ENCODE measurements at places on chromosomes 4 and X. TPM values are rescaled to one million over a fixed set of nuclear protein-coding genes. Genes with fewer than 3 reads are reported as not detected.

DNA sequence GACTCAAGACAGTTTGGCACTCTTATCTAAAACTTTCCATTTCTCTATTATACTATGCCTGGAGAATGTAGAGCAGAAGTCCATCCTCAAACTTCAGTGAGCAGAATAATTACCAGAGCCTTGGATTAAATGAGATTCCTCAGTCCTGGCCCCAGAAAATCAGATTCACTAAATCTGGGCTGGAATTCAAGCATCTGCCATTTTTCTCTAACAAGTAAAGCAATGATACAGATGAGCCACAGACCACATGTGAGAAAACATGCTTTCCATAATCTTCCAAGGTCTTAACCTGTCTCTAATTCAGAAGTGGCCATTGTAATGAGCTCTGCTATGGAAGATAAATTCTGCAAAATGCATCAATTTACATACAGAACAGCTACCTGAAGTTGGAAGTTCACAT, 25.4 kb downstream of the SOWAHB start:
- no peaks in the 10 kb centered on the region for H3K36me3 ChIP-seq
- no peaks in the 10 kb centered on the region for H3K4me1 ChIP-seq
- no peak overlapping the region for H3K4me3 ChIP-seq
- DNase-seq = no peak
- no peaks in the 10 kb centered on the region for H3K27me3 ChIP-seq

DNA sequence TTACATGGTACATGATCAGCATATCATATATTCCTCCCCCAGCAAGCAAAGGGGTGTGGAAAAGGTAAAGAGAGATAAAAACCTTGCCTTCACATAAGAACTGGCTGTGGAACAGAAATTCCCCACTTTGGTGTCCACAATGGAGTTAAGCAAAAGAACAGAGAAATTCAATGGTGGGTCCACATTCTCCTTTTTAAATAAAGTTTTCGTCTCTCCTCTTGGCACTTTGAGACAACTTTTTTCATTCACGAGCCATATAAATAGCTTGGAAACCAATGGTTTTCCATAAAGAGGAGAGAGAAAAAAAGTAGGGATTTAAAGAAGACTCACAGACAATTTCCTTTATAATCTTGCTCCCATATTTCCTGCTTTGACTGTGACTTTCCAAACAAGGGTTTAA, 148.1 kb downstream of the TSPAN5 start:
- H3K4me3 ChIP-seq = no peak overlapping the region
- no peaks in the 10 kb centered on the region for H3K4me1 ChIP-seq
- H3K36me3 ChIP-seq = no peaks in the 10 kb centered on the region

GRCh38 chr4:150173982-150174398, 95.7 kb downstream of the DCLK2 start:
- no peak overlapping the region for H3K4me3 ChIP-seq
- H3K27me3 ChIP-seq = no peaks in the 10 kb centered on the region
- no peaks in the 10 kb centered on the region for H3K4me1 ChIP-seq
- DNase-seq = no peak

DNA sequence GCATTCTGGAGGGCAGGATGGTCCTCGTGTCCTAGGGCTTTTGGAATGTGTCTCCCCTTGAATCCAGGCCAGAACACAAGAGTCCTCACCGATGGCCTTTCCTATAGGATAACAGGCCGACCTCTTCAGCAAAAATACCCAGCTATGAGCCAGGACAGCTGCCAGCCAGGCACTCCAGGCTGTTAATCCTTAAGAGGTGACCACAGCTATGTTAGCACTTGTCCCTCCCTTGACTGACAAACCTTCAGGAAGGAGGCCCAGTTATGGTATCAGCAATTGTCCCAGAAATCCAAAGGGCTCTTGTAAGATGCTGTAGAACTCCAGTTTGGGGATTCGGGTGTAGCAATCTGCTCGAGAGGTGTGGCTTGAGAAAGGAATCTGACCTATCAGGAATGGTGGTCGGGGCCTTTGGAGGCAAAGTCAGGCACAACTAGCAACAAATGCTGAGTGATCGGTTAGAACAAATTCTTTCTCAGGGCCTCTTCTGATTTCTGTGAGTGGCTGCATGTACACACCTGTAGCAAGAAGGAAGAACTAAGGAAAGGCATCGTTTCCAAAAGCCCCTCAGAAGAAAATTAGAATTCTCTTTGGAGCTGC, 54.6 kb downstream of the PTCHD1 start:
- no peak for DNase-seq
- no peaks in the 10 kb centered on the region for H3K4me1 ChIP-seq
- H3K27me3 ChIP-seq = no peaks in the 10 kb centered on the region
- H3K4me3 ChIP-seq = no peak overlapping the region
- H3K27ac ChIP-seq = no peak overlapping the region
- H3K36me3 ChIP-seq = no peaks in the 10 kb centered on the region

DNA sequence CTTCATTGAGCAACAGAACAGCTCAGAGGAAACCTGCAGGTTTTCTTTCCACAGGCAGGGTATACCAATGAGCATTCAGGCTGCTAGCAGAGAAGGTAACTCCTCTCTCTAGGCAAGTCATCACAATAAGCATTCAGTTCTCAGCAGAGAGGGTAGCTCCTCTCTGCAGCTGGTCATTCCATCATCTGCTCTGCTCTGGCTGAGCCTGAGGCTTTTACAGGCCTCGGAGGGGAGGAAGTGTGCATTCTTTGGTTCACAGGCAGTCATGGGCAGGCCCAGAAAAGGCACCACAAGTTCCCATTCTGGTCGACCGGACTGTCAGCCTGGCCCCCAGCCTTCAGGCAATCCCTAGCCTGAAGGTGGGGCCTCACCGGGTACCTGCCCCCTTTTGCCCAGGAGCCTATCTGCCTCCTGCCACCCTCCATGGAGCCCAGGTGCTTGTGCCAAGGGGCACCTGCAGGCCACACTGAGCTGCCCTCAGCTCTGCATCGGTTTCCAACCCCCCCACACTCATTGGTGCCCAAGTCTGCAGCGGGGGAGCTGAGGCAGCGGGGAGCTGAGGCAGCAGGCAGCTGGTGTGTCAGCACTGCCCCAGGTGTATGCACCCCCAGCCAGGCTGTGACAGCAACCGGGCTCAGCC, 83.1 kb downstream of the PRDM5 start:
- no peak overlapping the region for H3K27ac ChIP-seq
- no peaks in the 10 kb centered on the region for H3K4me1 ChIP-seq
- H3K27me3 ChIP-seq = no peaks in the 10 kb centered on the region
- no peak overlapping the region for H3K4me3 ChIP-seq
- no peak for DNase-seq

DNA sequence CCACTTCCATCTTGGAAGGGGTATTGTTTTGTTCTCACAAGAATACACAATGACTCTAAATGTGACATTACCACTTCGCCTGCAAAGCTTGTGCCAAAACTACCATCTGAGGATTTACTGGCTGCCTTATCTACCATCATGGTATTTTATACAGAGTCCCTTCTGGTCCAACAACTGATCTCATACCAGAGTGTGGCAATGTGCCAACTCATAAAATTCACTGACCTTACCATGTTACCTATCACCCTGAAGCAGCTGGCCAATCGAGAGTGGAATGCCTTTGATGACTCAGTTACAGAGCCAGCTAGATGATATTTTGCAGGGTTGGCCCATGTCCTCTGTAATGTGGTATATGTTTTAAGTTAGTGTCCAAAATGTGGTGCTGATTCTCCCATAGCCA, 3.8 kb upstream of the SERPINA7 start:
- peaks cover 13% of the 10 kb centered on the region for H3K4me1 ChIP-seq
- H3K36me3 ChIP-seq = no peaks in the 10 kb centered on the region
- no peak for DNase-seq
- no peaks in the 10 kb centered on the region for H3K27me3 ChIP-seq

DNA sequence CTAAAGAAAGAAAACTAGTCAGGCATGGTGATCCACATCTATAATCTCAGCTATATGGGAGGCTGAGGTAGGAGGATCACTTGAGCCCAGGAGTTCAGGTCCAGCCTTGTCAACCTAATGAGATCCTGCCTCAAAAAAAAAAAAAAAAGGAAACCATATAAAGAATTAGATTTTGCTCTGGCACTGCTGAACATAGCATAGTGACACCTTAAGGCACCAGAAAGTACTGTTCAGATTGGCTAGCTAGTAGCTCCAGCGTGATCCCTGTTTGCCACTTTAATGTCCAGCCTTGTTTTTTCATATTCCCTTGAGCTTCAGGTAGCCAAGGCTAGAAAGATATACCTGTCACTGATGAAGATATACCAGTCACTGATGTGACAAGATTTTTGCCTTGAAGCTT, 34.1 kb downstream of the EXOC1 start:
- H3K4me1 ChIP-seq = no peaks in the 10 kb centered on the region
- H3K27ac ChIP-seq = no peak overlapping the region
- H3K36me3 ChIP-seq = peaks cover 4% of the 10 kb centered on the region
- no peak for DNase-seq
- H3K4me3 ChIP-seq = no peak overlapping the region

GRCh38 chr4:2623442-2623841, 87.0 kb downstream of the FAM193A start:
- no peak overlapping the region for H3K4me3 ChIP-seq
- peaks cover 20% of the 10 kb centered on the region for H3K36me3 ChIP-seq
- no peak overlapping the region for H3K27ac ChIP-seq
- no peaks in the 10 kb centered on the region for H3K27me3 ChIP-seq

GRCh38 chr4:48706736-48707135, 73.3 kb downstream of the FRYL start:
- no peaks in the 10 kb centered on the region for H3K27me3 ChIP-seq
- no peak overlapping the region for H3K27ac ChIP-seq
- H3K4me1 ChIP-seq = no peaks in the 10 kb centered on the region
- no peak for DNase-seq
- H3K4me3 ChIP-seq = no peak overlapping the region

DNA sequence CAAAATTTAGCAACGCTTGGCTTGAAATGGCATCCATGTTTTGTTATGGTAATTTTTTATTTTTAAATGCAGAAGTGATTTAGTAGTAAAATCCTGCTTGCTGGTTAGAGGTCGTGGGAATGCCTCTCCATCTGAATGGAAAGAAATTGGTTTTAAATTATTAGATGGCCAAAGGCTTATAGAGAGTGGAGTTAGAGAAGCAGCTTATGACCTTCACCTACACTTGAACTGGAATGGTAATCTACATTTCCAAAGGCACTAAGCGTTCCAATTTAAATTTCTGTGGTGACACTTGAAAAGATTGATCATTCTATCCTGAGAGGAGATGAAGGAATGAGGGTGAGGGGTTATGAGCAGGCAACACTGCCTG, 280.7 kb downstream of the RAPGEF2 start:
- H3K36me3 ChIP-seq = no peaks in the 10 kb centered on the region
- no peaks in the 10 kb centered on the region for H3K27me3 ChIP-seq
- no peaks in the 10 kb centered on the region for H3K4me1 ChIP-seq
- no peak for DNase-seq

DNA sequence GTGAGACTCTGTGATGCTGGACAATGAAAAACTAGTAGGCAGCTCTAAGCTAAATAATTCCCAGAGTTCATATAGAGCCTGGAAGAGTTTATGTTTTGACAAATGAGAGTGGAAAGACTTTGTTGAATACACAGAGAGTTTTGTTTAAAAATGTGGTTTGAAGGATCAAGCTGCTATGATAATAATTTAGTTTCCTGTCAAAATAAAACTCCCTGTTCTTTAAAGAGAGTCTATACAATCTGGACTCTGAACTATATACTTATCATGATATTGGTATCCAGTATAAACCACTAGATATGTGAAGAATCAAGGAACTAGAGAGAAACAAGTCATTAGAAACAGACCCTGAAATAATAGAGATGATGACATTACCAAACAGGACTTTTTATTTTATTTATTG, 158.6 kb downstream of the C4orf33 start:
- no peaks in the 10 kb centered on the region for H3K4me1 ChIP-seq
- no peaks in the 10 kb centered on the region for H3K36me3 ChIP-seq
- no peaks in the 10 kb centered on the region for H3K27me3 ChIP-seq
- H3K27ac ChIP-seq = no peak overlapping the region
- H3K4me3 ChIP-seq = no peak overlapping the region

- peaks cover 21% of the 10 kb centered on the region for H3K4me1 ChIP-seq
- H3K36me3 ChIP-seq = no peaks in the 10 kb centered on the region
- no peak for DNase-seq
- H3K4me3 ChIP-seq = no peak overlapping the region
- H3K27ac ChIP-seq = no peak overlapping the region
Observed at GRCh38 chr4:139908636-139909437, 243.2 kb downstream of the MGST2 start.

DNA sequence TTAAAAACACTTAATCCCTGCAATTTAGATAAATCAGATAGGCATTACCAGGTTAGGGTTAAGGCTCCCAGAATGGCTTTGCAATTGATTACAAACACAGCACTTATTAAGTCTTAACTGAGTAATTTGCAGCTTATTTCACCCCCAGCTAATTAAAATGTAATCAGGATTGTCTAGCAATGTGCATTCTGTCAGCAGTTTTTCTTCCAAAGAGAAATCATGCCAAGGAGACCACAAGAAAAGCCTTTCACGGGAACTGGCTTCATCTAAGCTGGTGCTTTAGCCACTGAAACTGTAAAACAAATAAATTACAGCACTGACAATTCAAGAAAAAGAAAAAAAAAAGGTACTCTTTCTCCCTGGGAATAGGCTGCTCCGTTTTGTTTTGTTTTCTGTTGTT, 2.1 kb downstream of the ANOS1 start:
- no peak for DNase-seq
- no peak overlapping the region for H3K4me3 ChIP-seq
- peaks cover 21% of the 10 kb centered on the region for H3K4me1 ChIP-seq

DNA sequence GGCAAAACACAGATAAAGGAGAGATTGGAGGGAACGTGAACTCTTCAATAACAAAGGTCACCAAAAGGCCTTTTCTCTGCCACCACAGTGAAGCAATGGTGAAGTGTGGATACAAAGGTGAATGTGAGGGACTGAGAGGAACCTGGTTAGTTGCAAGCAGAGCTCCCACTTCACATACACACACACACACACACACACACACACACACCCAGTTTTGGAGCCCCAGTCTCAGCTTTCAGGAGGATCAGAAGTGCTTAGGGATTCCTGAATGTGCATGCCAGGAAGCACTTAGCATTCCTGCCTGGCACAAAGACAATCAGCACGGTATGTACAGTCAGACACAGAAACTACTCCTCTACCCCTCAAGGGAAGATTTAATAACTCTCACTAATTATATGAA, 71.5 kb downstream of the ARHGEF9 start:
- H3K4me1 ChIP-seq = peaks cover 12% of the 10 kb centered on the region
- no peak overlapping the region for H3K4me3 ChIP-seq
- no peaks in the 10 kb centered on the region for H3K27me3 ChIP-seq
- no peak for DNase-seq
- no peaks in the 10 kb centered on the region for H3K36me3 ChIP-seq

- H3K27me3 ChIP-seq = no peaks in the 10 kb centered on the region
- H3K36me3 ChIP-seq = no peaks in the 10 kb centered on the region
- peaks cover 7% of the 10 kb centered on the region for H3K4me1 ChIP-seq
Observed at GRCh38 chr4:78625073-78625472, 73.5 kb downstream of the ANXA3 start.

- H3K4me1 ChIP-seq = peaks cover 26% of the 10 kb centered on the region
- no peaks in the 10 kb centered on the region for H3K36me3 ChIP-seq
- no peaks in the 10 kb centered on the region for H3K27me3 ChIP-seq
- DNase-seq = peak; percentile 84
- no peak overlapping the region for H3K4me3 ChIP-seq
Observed at GRCh38 chr4:38673130-38673978, 9.4 kb downstream of the KLF3 start.

Gene ZNF711
- total RNA-seq = 11.4 TPM

Gene GABRE
- total RNA-seq = 4.9 TPM

Gene CCNA2
- total RNA-seq = 81.4 TPM

Gene HTRA3
- total RNA-seq = 1.0 TPM

Gene SPANXC
- total RNA-seq = not detected

Gene GAGE12F
- total RNA-seq = not detected

Gene ARR3
- total RNA-seq = not detected

Gene KLHL34
- total RNA-seq = 0.14 TPM
